Fibroblast of gingiva (primary cell): ENCODE measurements at places on chromosomes 7 and 10.

DNA sequence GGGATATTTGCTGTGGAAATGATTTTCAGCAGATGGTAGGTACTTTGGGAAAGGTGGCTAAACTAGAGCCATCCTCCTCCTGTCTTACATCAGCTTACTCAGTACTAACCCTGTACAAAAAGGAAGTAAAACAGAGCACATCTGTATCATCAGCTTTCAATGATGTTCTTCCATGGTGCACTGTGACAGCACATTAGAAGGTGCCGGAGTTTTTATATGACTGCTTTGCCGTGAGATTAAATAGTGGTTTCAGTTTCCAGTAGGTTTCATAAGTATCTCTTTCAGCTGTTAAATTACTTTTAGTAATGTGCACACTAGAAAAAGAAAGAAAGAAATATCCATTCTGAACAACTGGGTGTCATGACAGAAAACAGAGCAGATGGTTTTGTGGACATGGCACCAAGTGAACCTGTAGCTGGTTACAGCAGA, 86.5 kb downstream of the ARID5B start:
- DNase-seq, result no peak

GRCh38 chr10:90087197-90088023, 386.0 kb downstream of the KIF20B start:
- DNase-seq, result no peak

DNA sequence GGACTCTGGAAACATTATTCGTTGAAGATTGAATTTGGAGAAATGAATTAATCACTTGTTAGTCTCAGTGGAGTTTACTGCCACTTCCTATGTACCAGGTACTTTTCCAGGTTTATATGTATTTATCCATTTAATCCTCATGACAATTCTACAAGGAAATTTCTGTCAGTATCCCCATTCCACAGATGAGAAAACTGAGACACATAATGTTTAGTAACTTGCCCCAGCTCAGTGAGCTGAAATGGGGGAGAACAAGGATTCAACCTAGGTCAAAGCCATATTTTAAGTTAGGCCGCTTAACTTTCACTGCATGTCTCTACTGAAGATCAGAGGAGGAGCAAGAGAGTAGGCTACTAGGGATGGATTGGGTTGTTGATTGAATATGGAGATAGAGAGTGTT, 4.6 kb upstream of the SCIN start:
- DNase-seq, result no peak

GRCh38 chr7:83486536-83486935, 162.4 kb downstream of the SEMA3E start:
- no peak for DNase-seq

GRCh38 chr7:156635529-156636385, 4.8 kb upstream of the RNF32 start:
- DNase-seq, result no peak

- no peak for DNase-seq
These were observed 66.5 kb downstream of the CTNNA3 start for GRCh38 chr10:67629461-67629971.

DNA sequence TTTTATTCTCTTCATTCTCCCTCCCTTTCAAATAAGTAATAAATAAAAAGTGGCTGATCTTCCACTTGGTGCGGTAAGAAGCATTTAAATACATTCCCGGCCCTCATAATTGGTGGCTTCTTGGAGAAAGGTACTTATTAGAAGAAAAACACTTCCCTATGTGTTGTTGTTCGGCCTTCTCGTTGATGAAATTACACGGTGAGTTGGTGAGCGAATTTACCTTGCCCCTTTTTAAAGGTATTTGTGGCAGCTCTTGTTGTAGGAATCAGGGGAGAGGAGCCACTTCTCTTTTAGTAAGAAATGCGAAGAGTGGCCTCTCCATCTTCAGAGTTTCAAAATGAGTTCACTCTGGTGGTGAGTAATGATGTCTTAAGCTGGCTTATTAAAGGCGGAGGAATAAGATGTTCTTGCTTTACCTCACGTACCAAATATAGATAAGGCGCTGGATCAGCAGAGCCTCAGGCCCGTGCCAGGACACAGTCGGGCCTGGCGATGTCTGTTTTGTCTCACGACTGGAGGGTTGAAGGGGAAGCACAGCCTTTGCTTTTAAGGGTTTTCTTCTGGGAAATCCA, 135.9 kb downstream of the CUX1 start:
- peak; percentile 75 for DNase-seq

- peak; percentile 84 for DNase-seq
These were observed 2.2 kb downstream of the BBIP1 start for GRCh38 chr10:110916554-110917346.

- DNase-seq, result no peak
These were observed 233.9 kb downstream of the PHF14 start for GRCh38 chr7:11207565-11207964.
